ENCODE measurements at places on chromosomes 3 and 15.

DNA sequence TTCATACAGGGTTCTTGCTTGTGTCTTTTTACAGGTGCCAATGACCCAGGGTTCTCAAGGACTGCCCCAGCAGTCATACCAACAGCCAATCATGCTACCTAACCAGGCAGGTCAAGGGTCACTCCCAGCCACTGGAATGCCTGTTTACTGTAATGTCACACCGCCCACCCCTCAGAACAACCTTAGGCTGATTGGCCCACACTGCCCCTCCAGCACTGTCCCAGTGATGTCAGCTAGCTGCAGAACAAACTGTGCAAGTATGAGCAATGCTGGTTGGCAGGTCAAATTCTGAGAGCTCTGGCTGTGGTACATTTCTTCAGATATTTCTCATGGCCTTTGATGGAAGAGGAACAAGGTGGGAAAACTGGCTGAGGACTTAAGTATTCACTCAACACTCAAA lies 154.3 kb downstream of the ARPP21 start:
- DNase-seq: no peak

- DNase-seq: no peak
Observed at GRCh38 chr15:63801171-63801570, 32.6 kb downstream of the HERC1 start.

DNA sequence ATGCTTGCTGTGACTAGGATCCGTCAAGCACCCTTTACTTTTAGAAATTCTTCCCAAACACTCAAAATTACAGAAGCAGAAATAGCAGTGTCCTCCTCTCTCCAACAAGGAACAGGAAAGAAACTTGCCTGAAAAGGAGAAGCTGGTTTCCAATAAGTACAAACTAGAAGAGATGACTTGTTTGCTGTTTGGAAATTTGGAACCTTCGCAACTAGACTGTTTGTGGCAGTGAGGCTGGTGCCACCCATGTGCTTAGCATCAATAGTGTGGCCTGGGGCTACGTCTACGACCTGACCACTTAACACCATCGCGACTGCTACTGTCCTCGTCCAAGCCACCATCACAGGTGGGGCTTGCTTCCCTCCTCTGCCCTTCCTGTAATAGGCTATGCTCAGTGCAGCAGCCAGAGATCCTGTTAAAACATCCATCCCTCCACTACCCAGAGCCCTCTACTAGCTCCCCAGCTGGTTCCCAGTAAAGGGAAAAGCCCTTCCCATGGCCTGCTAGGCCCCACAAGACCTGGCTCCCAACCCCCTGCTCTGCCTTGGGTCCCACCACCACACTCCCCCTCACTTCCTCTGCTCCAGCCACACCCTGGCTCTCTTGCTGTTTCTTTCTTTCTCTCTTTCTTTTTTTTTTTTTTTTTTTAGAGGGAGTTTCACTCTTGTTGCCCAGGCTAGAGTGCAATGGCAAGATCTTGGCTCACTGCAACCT lies 52.6 kb upstream of the CCR2 start:
- DNase-seq: no peak

DNA sequence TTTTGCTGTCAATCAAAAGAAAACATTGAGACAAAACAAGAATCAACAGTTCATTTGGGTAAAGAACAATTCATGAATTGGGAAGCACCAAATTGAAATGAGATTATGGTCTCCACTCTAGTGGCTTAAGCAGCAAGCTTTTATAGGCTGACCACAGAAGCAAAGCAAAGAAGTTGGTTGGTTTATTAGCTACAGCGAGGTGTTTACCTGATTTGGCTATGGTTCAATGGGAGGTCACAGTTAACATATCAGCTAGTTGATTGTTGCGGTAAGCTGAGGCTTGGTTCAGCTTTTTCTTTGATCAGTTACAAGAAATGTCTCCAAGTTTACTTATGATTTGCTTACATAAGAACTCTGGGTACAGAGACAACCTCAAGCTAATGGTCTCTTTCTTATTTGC lies 640.5 kb upstream of the GOLIM4 start:
- DNase-seq: no peak

- no peak for DNase-seq
Observed at GRCh38 chr15:48876057-48876456, 1.9 kb upstream of the EID1 start.

DNA sequence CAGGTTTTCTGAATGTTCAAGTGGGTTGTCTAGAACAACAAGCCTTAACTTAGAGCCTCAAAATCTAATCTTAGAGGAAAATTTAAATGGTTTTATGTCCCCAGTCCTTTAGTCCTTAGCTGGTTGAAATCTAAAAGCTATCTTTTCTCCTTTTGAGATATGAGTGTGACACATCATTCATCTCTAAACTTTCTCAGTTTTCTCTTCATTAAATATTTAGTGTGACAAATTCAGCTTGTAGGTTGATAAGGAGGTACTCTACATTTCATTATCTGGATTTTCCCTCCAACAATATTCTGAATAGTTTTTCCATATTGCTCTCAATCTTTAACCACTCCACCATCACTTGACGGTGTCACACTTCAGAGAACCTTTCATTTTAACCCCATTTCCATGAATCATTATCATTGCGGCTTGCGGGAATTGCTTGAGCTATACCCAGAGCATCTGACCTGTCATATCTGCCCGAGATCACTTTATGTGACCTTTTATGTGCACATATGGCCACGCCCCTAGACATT lies 16.1 kb upstream of the ATP8B4 start:
- DNase-seq: no peak
